Activated T-helper 1 cell treated with anti-CD3 and anti-CD28 coated beads, Interleukin-12 subunit alpha, Interleukin-12 subunit beta, Interleukin-2, Interleukin-4 antibody, amounts not matched to agents 30 ng/mL and 10 ng/mL and 1 ng/mL, durations not matched to agents 14 hours and 24 hours and 36 hours (primary cell): ENCODE measurements at places on chromosomes 1 and 21. TPM values are rescaled to one million over a fixed set of nuclear protein-coding genes. Genes with fewer than 3 reads are reported as not detected.

DNA sequence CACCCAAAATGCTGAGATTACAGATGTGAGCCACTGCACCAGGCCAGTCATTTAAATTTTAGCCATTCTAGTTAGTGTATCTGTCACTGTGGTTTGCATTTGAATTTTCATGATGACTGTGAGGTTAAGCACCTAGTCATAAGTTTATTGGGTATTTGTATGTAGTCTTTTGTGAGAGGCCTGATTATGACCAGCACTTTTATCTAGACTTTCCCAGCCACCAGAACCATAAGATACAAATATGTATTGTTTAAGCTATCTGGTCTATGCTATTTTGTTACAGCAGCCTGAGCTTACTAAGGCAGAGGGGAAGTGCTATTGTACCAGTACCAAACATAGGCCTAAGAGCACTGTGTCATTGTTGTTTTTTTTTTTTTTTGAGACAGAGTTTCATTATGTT, 19.9 kb upstream of the DNAJC6 start:
- peaks cover 4% of the 10 kb centered on the region for H3K4me1 ChIP-seq
- no peaks in the 10 kb centered on the region for H3K27me3 ChIP-seq
- H3K4me3 ChIP-seq, result no peak overlapping the region
- DNase-seq, result no peak
- no peak overlapping the region for H3K27ac ChIP-seq

DNA sequence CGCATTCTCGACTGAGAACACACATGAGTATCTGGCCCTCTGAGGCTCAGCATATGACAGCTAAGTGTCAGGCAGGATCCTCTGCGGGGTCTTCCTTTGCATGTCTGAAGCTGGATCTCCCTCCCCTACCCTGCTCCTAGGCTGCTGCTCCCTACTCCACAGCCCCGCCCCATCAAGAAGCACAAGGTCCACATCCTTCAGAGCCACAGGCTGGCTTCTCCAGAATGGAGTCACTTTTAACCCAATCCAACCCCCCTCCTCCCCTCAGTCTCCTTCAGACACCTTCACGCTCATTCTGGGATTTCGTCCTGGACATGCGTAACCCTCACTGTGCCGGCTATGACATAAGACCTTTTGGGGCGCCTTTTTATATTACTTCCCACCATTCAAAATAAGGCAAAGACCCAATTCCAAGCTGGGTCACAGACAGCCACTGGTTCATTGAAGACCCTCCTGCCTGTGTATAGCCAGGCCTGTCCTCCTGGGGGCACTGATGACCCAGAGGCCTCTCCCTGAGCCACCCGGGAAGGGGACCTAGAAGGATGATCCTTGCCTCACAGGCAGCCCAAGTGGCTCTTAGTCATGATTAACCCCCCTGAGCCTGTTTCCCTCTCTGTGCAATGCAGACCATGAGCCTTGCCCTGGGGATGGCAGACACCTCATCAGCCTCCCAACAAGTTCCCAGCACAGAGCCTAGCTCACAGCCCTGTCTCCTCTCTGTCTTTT, 4.7 kb downstream of the ADGRB2 start:
- peaks cover 18% of the 10 kb centered on the region for H3K4me1 ChIP-seq
- no peak overlapping the region for H3K27ac ChIP-seq
- peaks cover 37% of the 10 kb centered on the region for H3K27me3 ChIP-seq
- no peaks in the 10 kb centered on the region for H3K36me3 ChIP-seq
- H3K4me3 ChIP-seq, result no peak overlapping the region

GRCh38 chr1:234628089-234628488, 18.1 kb upstream of the IRF2BP2 start:
- no peaks in the 10 kb centered on the region for H3K27me3 ChIP-seq
- no peak for DNase-seq
- no peak overlapping the region for H3K27ac ChIP-seq
- peaks cover 2% of the 10 kb centered on the region for H3K36me3 ChIP-seq
- no peak overlapping the region for H3K4me3 ChIP-seq

DNA sequence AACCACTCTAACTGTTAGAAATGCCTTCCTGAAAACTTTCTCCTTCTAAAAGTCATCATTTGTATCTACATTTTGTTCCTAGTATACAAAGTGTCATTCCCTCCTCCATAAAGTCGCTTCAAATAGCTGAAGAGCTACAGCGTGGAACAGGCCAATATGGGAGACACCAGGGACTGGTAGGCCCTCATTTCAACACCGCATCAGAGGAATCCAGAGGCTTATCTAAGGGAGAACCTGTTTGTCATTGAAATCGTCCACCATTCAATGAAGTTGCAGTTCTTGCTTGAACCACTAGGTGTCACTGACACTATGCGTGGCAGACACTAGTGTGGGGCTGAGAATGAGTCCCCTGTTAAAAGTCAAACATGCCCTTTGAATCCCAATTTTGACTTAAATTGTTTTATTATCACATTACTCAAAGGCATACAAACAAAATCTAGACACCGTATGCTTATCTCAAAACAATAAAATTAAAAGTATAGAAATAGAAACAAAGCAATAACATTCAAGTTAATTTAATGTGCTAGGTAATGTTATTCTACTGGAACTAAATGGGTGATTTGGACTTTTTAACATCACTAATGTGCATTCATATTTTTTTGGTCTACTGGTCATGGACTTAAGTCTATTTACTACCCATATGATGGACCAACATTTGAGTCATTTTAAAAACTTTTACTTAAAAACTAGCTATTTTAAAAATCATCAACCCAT, 182.3 kb downstream of the FCRL5 start:
- no peak overlapping the region for H3K4me3 ChIP-seq
- peaks cover 20% of the 10 kb centered on the region for H3K27me3 ChIP-seq
- H3K4me1 ChIP-seq, result no peaks in the 10 kb centered on the region
- H3K27ac ChIP-seq, result no peak overlapping the region

- H3K36me3 ChIP-seq, result peaks cover 14% of the 10 kb centered on the region
- H3K4me1 ChIP-seq, result peaks cover 59% of the 10 kb centered on the region
- H3K4me3 ChIP-seq, result peak overlapping the region; percentile 99
- peak overlapping the region; percentile 100 for H3K27ac ChIP-seq
- H3K27me3 ChIP-seq, result peaks cover 2% of the 10 kb centered on the region
Observed at GRCh38 chr1:228457396-228458176, 29.6 kb upstream of the RNF187 start.

- H3K27ac ChIP-seq, result no peak overlapping the region
- H3K27me3 ChIP-seq, result peaks cover 1% of the 10 kb centered on the region
- H3K4me3 ChIP-seq, result no peak overlapping the region
- no peak for DNase-seq
- H3K4me1 ChIP-seq, result peaks cover 32% of the 10 kb centered on the region
- peaks cover 4% of the 10 kb centered on the region for H3K36me3 ChIP-seq
Observed at GRCh38 chr21:29186246-29186645, 55.8 kb downstream of the MAP3K7CL start.

Gene MAB21L3
- not detected in 2 replicates for total RNA-seq

DNA sequence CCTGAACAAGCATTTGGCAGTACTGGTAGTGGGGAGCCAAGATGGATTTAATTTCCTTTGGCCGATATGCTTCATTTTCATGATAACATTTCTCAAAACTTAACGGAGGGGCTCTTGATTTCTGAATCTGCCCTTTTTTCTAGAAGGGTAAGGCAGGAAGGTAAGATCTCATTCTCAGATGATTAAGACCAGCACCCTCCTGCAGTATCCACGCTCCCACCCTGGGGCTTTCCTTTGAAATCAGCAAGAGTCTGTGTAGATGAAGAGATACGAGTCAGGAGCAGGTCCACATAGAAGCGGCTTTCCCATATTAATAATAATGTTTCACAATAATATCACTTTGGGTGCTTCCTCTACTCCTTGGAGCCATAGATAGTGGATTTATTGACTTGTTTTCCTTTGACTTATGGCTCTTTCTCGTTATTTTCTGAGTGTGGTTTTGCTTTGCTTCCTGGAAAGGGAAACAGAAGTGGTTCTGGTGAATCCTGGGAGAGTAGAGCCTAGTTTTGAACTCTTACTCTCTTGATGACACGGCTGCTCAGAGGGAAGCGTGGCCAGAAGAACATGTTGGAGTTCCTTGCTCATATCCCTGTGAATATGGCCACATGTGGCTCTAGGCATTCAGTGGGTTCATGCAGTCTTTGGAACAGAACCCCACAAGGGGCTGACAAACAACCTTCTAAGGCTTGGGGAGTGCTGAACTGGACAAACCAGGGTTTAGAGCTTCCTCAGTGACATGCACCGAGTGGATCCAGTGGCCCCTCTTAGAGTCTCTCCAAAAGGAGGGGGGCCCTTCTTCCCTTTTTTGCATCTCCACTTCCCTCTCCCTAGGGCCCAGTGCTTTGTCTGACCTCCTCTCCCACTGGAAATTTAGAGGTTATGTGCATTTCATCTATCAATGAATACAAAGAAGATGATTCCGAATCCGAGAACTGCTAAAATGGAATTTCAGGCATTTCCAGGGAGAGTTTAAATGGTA, 195.7 kb downstream of the DYRK1A start:
- no peaks in the 10 kb centered on the region for H3K36me3 ChIP-seq
- peak overlapping the region; percentile 89 for H3K4me3 ChIP-seq
- peaks cover 39% of the 10 kb centered on the region for H3K4me1 ChIP-seq
- H3K27me3 ChIP-seq, result no peaks in the 10 kb centered on the region

GRCh38 chr1:65308781-65309303, 501 bp upstream of the DNAJC6 start:
- DNase-seq, result no peak
- peaks cover 13% of the 10 kb centered on the region for H3K4me1 ChIP-seq
- H3K4me3 ChIP-seq, result peak overlapping the region; percentile 47

GRCh38 chr1:7463526-7463925, 307.6 kb upstream of the VAMP3 start:
- no peak overlapping the region for H3K27ac ChIP-seq
- H3K4me3 ChIP-seq, result no peak overlapping the region

- no peaks in the 10 kb centered on the region for H3K4me1 ChIP-seq
- H3K36me3 ChIP-seq, result no peaks in the 10 kb centered on the region
- no peaks in the 10 kb centered on the region for H3K27me3 ChIP-seq
- no peak for DNase-seq
Observed at GRCh38 chr21:18959817-18960216, 556.2 kb upstream of the TMPRSS15 start.

DNA sequence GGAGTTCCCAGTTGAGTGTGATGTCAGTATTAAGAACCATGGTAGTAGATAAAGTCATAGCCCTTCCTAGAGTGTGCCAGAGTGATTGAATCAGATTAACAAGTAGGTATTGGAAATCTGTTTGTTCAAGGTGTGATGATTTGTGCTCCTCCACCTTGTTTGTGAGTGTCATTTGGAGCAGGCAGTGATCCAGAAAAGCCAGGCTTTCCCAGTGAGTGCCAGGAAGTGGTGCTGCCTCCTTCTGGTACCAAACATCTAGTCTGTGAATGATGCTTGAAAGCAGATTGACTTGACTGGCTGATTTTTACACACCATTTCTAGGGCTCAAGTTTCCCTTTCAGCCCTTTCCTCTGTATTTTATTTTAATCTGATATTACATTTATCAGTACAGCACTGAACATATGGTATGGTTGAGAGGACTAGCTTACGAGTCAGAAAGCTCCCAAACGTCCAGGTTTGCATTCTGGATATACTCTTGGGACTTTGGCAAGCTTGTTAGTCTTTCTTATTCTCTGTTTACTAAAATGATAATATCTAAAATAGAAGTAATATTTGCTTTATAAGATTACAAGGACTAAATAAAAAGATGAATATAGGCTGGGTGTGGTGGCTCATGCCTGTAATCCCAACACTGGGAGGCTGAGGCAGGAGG, 100.7 kb downstream of the PATJ start:
- no peak overlapping the region for H3K4me3 ChIP-seq
- H3K27me3 ChIP-seq, result no peaks in the 10 kb centered on the region
- H3K4me1 ChIP-seq, result no peaks in the 10 kb centered on the region
- H3K36me3 ChIP-seq, result peaks cover 2% of the 10 kb centered on the region

Gene LCE3E
- not detected in 2 replicates for total RNA-seq

Gene CHI3L1
- not detected in 2 replicates for total RNA-seq

- H3K27ac ChIP-seq, result no peak overlapping the region
- no peaks in the 10 kb centered on the region for H3K4me1 ChIP-seq
- no peaks in the 10 kb centered on the region for H3K36me3 ChIP-seq
Observed at GRCh38 chr21:20882462-20883407, 115.5 kb upstream of the NCAM2 start.

Gene DUSP23
- 22.4 and 23.4 TPM in 2 replicates for total RNA-seq

GRCh38 chr1:247385283-247385682, 30.7 kb upstream of the NLRP3 start:
- peaks cover 7% of the 10 kb centered on the region for H3K27me3 ChIP-seq
- H3K4me1 ChIP-seq, result peaks cover 11% of the 10 kb centered on the region
- no peak overlapping the region for H3K4me3 ChIP-seq
- H3K36me3 ChIP-seq, result no peaks in the 10 kb centered on the region

- H3K4me1 ChIP-seq, result peaks cover 10% of the 10 kb centered on the region
- H3K4me3 ChIP-seq, result no peak overlapping the region
- H3K36me3 ChIP-seq, result no peaks in the 10 kb centered on the region
Observed at GRCh38 chr1:1418464-1419362, 2.4 kb downstream of the ANKRD65 start.

Gene AK5
- 0.39 TPM in 1 of 2 replicates, not detected in the other for total RNA-seq

DNA sequence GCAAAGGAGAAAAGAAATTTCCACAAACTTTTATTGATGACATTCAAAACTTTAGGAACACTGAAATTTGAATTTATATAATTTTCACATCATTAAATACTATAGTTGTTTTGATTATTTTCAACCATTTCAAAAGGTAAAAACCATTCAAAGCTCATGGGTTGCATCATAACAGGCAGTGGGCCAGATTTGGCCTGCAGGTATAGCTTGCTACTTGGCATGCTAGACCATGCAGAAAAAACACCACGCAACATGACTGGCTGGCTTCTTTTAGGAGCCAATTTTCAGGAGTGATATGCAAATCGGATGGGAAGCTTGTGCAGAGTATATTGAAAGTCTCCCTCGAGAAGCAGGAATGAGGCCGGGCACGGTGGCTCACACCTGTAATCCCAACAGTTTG, 144.8 kb downstream of the GLUL start:
- peaks cover 29% of the 10 kb centered on the region for H3K4me1 ChIP-seq
- H3K27ac ChIP-seq, result no peak overlapping the region
- peaks cover 7% of the 10 kb centered on the region for H3K36me3 ChIP-seq
- DNase-seq, result no peak

Gene KIF14
- total RNA-seq, result 11.5 and 12.5 TPM in 2 replicates

Gene S100B
- not detected in 2 replicates for total RNA-seq

GRCh38 chr1:102531036-102531435, 534.3 kb upstream of the OLFM3 start:
- no peaks in the 10 kb centered on the region for H3K27me3 ChIP-seq
- no peak overlapping the region for H3K27ac ChIP-seq

DNA sequence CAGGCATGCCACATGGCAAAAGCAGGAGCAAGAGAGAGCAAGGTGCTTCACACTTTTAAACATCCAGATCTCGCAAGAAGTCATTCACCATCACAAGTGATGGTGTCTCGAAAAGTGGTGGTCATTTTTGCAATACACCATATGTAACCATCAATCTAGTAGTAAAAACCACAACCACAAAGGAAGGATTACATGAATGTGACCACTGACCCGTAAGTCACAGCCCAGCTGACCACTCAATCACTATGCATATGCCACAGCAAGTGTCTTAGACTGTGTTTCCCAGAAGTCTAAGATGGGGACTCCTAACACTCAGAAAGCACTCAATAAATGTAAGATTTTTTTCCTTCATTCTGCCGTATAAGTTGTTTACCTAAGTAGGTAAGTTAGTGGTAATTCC, 76.9 kb downstream of the FH start:
- H3K27ac ChIP-seq, result no peak overlapping the region
- DNase-seq, result no peak
- no peak overlapping the region for H3K4me3 ChIP-seq
- H3K4me1 ChIP-seq, result no peaks in the 10 kb centered on the region

- H3K4me1 ChIP-seq, result no peaks in the 10 kb centered on the region
- H3K36me3 ChIP-seq, result peaks cover 9% of the 10 kb centered on the region
- no peaks in the 10 kb centered on the region for H3K27me3 ChIP-seq
- no peak for DNase-seq
Observed at GRCh38 chr1:202438393-202439174, 90.1 kb downstream of the PPP1R12B start.
